NCI-H1105 (cell line): ENCODE measurements at places on chromosomes 11 and 22.

GRCh38 chr11:16632295-16633200 is 105.9 kb upstream of the C11orf58 start:
- no peak for DNase-seq

DNA sequence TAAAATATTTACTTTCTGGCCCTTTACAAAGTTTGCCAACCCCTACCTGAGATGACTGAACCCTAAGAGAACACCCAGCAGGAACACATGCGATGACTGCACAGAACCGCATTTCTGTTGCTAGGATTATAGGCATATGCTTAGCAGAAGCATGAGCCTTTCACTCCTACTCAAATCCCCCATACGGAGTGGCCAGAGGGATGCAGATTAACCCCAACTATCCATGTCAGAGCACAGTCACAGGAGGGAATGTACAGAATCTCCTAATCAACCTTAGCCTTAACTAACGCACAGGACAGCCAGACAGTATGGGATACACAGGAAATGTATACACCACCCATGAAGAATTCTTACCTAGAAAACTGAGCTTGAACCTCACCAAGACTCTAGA is 6.2 kb downstream of the HPS4 start:
- no peak for DNase-seq

- DNase-seq, result peak; percentile 41
Observed at GRCh38 chr22:26172389-26172990, 3.2 kb downstream of the SEZ6L start.

GRCh38 chr11:133082841-133083488 is 449.3 kb downstream of the OPCML start:
- DNase-seq, result peak; percentile 74

DNA sequence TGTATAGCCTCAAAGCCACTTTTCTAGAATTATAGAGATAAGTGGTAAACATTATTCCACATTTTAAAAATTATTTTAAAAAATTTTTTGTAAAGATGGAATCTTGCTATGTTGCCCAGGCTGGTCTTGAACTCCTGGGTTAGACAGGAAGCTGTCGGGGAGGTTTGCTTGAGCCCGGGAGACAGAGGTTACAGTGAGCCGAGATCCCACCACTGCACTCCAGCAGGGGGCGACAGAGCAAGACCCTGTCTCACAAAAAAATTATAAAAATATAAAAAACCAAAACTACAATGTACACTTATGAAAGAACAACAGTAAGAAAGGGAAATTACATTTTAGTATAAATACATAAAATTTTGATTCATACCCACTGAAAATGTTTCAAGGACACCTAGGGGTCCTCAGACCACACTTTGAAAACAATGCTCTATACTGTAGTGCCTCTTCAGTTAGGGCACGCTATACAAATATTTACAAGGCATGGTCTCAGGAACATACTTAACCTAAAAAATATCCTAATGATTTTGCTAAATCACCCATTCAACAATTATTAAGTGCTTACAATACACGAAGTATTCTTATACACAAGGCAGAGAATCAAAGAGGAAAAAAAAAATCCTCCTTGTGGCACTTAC is 111.2 kb downstream of the MRTFA start:
- DNase-seq, result peak; percentile 8

DNA sequence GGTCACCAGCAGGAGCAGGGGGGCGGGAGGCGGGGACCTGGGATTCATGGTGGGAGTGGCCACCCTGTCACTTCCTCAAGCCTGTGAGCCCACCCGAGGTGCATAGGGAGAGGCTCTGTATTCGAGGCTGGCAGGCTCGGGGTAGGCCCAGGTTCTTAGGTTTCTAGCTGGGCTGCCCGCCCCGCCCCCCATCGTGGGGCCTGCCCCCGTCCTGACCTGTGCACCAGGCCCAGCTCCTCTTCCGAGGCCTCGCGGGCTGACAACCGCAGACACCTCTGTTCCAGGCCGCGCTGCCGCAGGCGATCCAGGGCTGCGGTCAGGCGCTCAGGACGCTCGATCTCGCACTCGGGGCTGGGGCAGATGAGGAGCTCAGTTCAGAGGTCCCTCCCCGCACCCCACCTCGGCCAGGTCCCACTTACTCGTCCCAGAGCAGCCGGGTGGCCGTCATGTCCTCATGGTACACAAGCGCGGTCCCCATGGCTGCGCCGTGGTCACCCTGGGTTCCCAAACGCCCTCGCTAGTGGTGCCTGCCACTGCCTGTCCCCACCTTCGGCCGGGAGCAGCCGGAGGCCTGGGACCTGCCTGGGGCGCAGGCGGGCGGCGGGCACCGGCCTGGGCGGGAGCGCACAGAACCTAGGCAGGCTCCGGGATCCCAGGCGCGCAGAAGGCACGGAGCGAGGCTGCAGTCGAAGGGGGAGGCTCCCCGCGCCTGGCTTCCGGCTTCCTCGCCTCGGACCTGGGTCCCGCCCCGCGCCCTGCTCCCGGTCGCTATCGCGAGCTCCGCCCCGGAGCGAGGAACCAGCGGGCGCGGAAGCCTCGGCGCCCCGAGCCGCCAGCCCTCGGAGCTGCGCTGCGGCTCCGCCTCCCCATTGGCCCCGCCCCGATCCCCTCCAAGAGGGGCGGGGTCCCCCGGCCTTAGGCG is at the start of gene HDAC10:
TSS of gene HDAC10 (minus strand) at position 711 of the 922 bp plus-strand sequence. CDS start at position 478, 233 bp downstream.
- DNase-seq, result peak; percentile 55

- DNase-seq, result no peak
Observed at GRCh38 chr22:44338906-44339305, 26.2 kb upstream of the SHISAL1 start.

- no peak for DNase-seq
Observed at GRCh38 chr11:120208777-120209176, 2.1 kb upstream of the OAF start.

- peak; percentile 6 for DNase-seq
Observed at GRCh38 chr11:113201054-113201818, 113.1 kb upstream of the TTC12 start.

- DNase-seq, result no peak
Observed at GRCh38 chr11:115127790-115128189, 376.4 kb downstream of the CADM1 start.
